ENCODE measurements at places on chromosomes 12 and 14. TPM values are rescaled to one million over a fixed set of nuclear protein-coding genes. Genes with fewer than 3 reads are reported as not detected.

BIN2 gene
- not detected for total RNA-seq

C12orf50 gene
- not detected for total RNA-seq

KRT1 gene
- total RNA-seq: not detected

FAM234B gene
- 5.3 TPM for total RNA-seq

SLC7A7 gene
- 2.9 TPM for total RNA-seq

PIWIL1 gene
- not detected for total RNA-seq

TSPAN11 gene
- 0.44 TPM for total RNA-seq

SAMD15 gene
- total RNA-seq: 2.2 TPM

SDSL gene
- 4.5 TPM for total RNA-seq

All from cardiac ventricle fibroblast (primary cell).